Aorta (tissue), 5 donors: ENCODE measurements at places on chromosomes 12 and 14. TPM values are rescaled to one million over a fixed set of nuclear protein-coding genes. Genes with fewer than 3 reads are reported as not detected.

GRCh38 chr14:76088771-76089571, 62.8 kb upstream of the GPATCH2L start:
- no peak for DNase-seq

- DNase-seq = no peak
These were observed 1.6 kb downstream of the ALDH2 start for GRCh38 chr12:111768159-111768895.

The DHRS2 gene
- total RNA-seq = not detected

- DNase-seq = no peak
These were observed 39.4 kb downstream of the ETV6 start for GRCh38 chr12:11688831-11689230.

The DCTN2 gene
- total RNA-seq = 128 TPM

- no peak for DNase-seq
These were observed 95.0 kb downstream of the INSM2 start for GRCh38 chr14:35628989-35629388.

The LRFN5 gene
- 0.94 TPM for total RNA-seq

The KRT72 gene
- total RNA-seq = not detected

- DNase-seq = no peak
These were observed 130.2 kb downstream of the PELI2 start for GRCh38 chr14:56248442-56248841.

The SYT10 gene
- not detected for total RNA-seq

The RPL10L gene
- total RNA-seq = not detected

GRCh38 chr14:64910847-64911495, 3.3 kb upstream of the CHURC1 start:
- DNase-seq = no peak

The IFNG-AS1 gene
- total RNA-seq = 0.54 TPM

DNA sequence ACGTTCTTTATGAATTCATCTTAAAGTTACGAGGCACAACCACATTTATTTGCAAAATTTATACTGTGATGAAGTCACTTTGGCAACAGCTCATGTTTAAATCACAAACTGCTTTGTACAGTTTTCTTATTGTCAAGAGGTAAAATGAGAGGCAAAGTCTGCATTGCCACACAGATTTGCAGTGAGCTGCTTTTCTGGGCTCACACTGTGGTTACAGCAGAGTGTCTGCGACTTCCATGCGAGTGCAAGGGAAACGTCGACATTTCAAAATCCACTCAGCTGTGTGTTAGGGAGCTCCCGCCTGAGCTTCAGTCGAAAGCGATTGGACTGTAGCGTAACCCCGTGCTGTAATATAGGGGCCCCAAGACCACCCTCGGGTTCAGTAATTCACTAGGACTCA, 13.0 kb downstream of the MTA1 start:
- no peak for DNase-seq

- DNase-seq = no peak
These were observed 131.4 kb upstream of the ARHGAP5 start for GRCh38 chr14:31945701-31946100.

GRCh38 chr14:94171208-94171607, 2.9 kb upstream of the PPP4R4 start:
- no peak for DNase-seq

DNA sequence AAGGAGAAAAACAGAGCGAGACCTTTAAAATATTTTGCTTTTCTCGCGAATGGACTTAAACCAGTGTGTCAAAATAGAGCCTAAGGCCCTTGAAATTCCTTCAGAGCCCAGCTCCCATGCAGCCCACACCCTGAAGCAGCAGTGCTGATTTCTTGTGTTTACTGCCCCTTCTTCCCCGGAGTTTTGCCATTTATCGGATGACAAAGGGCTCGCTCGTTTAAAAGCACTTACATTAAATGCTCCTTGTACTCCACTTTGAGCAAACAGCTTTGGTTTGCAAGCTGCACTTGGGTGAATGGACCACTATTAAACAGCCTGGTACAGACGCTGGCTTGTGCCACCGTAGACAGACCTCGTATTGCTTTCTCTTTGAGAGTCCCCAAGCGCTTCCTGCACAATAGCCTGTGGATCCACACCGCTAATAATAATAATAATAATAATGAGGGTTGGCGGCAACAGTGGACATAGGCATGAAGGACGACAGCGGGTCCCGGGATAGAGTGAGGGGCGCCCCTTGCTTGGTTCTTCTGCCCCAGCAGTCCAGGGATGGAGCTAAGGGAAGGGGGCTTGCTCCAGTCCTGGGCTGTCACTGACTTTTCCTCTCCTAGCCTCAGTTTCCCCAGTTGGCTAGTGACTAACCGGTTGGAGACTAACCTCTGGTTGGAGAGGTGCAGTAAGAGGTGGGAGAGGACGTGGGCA, 6.6 kb downstream of the DLK1 start:
- peak; percentile 19 for DNase-seq

GRCh38 chr14:82720946-82721345, 1187.3 kb upstream of the SEL1L start:
- no peak for DNase-seq

DNA sequence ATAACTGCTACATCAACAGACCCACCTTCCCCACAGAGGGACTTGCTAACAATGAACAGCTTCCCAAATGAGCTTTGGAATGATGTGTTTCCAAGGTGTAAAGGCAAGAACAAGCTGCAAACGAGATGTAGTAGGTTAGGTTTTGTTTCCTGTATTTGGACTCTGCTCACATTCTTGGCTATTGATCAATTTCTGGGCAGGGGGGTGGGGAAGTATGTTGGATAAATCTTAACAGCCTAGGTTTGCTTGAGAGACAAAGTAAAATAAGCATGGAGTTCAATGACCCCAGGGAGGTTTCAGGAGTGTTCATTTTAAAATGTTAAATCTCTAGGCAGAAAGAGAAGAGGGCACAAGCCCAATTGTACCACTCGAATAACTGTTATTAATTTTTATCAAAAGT, 146.6 kb downstream of the DPY19L2 start:
- no peak for DNase-seq

GRCh38 chr14:105074601-105075053, 9.4 kb upstream of the GPR132 start:
- DNase-seq = peak; percentile 47

The ASIC1 gene
- total RNA-seq = 5.8 TPM

DNA sequence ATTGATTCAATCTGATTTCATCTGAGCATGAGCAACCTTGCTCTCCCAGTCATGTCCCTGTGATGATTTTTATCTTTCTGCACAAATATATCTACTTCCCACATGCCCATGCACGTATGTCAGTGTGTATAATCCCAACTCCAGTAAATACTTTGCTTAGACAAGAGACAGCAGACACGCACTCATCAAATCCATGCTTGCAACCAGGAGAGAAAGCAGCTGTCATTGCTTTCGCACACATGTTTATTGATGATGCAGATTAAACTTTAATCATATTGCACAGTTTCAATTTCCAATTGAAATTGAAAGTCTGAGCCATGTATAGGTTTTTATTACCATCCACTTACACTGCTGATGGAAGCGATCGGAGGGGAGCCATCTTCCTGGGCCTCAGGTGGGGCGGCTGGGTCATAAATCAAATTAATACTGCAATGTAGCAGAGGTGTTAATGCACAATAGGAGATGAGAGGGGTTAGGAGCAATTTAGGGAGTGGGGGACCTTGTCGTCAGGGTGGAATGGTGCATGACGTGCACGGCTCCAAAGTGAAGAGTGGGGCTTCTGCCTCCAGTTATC, 68.6 kb upstream of the SRRM4 start:
- DNase-seq = no peak

DNA sequence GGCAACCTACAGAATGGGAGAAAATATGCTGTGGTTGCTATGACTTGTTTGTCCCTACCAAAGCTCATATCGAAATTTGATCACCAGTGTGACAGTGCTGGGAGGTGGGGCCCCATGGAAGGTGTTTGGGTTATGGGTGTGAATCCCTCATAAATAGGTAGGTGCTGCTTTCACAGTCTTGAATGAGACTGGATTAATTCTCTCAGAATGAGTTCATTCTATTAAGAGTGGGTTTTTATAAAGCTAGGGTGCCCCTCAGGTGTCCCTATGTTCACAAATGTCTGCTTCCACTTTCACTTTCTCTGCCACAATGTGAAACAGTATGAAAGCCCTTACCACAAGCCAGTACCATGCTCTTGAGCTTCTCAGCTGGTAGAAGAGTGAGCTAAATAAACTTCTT, 133.5 kb downstream of the CPNE8 start:
- DNase-seq = no peak

GRCh38 chr12:114750917-114751316, 66.9 kb upstream of the TBX3 start:
- no peak for DNase-seq

DNA sequence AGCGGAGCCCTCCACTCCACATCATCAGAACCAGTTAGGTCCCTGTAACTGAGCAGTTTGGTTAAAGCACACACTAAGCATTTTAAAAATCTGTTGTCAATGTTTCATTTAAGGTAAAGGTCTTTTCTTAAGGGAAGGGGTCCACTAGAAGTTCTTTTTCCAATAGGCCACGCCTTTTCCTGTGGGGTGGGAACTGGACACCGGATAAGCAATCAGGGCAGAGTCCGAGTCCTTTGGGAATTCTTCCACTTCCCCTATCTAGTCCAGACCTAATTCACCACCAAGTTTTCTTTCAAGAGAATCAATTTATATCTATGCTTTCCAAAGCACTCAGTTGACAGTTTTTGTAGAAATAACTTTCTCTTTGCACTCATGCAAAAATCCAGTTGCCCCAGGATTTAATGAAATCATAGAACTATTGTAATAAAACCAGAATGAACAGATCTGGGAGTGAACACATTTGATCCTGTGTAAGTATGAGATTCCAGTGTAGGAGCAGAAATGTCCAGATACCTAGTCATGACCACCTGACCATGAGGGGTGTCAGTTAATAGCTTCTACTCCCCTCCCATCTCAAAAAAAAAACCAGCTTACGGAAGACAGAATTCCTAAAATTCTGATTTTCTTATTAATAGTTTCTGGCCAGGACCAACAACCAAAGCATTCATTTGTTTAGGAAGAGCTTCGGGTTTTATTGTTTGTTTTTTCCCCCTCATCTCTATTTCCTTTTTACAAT, 11.7 kb downstream of the VPS37B start:
- no peak for DNase-seq

- DNase-seq = no peak
These were observed 29.5 kb upstream of the TMX1 start for GRCh38 chr14:51210594-51210993.

GRCh38 chr12:18723752-18724151, 14.1 kb downstream of the PLCZ1 start:
- DNase-seq = no peak

DNA sequence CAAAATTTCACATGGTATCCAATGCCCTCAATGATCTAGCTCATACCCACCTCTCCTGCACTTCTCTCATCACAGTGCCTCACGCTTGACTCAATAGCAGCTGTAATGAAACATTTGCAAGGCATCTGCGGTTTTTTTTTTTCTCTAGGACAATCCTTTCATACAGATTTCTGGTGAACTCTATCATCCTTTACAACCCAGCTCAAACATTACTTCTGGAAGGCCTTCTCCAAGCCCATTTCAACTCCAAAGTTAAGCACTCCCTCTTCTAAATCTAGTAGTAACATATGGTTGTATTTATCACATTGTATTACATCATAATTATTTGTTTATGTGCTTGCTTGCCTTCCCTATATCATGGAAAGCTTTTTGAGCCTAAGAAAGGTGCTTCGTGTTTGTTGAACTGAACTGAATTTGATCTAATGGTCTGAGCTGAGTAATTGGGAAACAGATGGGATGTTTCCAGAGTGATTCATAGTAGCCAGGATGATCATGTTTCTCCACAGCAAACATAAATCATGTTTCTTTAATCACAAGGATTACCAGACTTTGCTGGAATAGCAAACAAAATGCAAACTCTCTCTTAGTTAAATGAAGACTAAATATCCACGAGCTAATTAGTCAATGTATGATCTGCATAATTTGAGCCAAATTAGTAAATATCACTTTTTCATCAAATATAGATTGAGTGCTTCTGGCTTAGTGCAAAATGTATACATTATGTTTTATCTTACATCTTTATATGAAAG, 14.3 kb downstream of the CFL2 start:
- DNase-seq = no peak

The TAS2R7 gene
- not detected for total RNA-seq

The SLCO1A2 gene
- total RNA-seq = not detected

- DNase-seq = no peak
These were observed 343.0 kb downstream of the BMP4 start for GRCh38 chr14:53613404-53614253.

DNA sequence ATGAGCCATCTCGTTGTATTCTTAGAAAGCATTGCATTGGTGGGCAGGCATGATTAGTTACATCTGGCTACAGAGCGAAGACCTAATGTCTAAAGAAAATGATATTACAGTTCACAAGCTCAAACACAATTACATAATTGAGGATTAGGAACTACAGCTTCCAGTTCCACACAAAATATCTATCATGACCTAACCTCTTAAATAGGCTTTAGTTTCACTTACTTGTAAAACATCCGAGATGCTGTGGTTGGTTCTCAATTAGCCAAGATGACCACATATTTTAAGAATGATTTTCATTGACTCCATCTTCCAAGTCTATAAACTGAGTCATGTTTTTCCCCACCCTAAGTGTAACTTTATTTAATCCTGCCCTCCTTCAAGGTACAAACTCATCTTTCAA, 69.5 kb downstream of the LRIG3 start:
- DNase-seq = no peak

- no peak for DNase-seq
These were observed 9.2 kb upstream of the PALS1 start for GRCh38 chr14:67232066-67232465.

- DNase-seq = peak; percentile 23
These were observed 21.2 kb downstream of the C14orf132 start for GRCh38 chr14:96060186-96060933.

The KLRC1 gene
- total RNA-seq = not detected

- DNase-seq = no peak
These were observed 80.3 kb downstream of the NKX2-1 start for GRCh38 chr14:36439766-36440165.

DNA sequence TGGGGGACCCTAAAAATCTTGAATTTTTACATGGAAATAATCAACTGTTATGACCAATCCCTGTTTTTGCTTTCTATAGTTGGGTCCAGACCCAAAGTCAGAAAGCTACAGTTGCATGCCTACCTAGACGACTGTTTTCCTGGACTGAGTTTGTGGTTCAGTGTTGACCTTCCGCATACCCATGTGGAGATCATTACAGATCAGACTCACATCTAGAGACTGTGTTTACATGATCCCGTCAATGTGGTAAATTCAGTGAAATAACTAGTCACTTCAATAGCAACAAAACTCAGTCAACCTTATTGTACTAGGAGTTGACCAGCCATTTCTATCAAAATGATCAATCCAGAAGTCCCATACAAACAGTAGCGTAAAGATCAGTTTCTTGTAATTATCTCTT, 257.6 kb downstream of the EGLN3 start:
- DNase-seq = no peak

- peak; percentile 91 for DNase-seq
These were observed 738 bp downstream of the CKAP4 start for GRCh38 chr12:106246891-106247673.

DNA sequence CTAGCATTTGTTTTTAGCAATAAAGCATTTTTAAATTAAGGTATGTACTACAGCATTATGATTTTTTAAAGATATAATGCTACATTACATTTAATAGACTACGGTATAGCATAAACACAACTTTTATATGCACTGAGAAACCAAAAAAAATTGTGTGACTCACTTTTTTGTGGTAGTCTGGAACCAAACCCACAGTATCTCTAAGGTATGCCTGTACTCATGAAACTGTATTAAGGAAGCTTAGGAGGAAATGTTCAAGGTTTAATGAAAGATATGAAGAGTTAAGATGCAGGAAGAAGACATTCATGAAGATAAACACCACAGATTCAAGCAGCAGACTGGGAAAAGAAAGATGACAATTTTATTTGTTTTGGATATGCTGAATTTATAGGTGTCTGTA, 51.7 kb downstream of the PPP1R12A start:
- DNase-seq = no peak

The RNASE4 gene
- total RNA-seq = 37.4 TPM
